ENCODE measurements at places on chromosomes 5 and 9.

- no peak for DNase-seq
Observed at GRCh38 chr9:101585740-101586139, 9.0 kb downstream of the PPP3R2 start.

DNA sequence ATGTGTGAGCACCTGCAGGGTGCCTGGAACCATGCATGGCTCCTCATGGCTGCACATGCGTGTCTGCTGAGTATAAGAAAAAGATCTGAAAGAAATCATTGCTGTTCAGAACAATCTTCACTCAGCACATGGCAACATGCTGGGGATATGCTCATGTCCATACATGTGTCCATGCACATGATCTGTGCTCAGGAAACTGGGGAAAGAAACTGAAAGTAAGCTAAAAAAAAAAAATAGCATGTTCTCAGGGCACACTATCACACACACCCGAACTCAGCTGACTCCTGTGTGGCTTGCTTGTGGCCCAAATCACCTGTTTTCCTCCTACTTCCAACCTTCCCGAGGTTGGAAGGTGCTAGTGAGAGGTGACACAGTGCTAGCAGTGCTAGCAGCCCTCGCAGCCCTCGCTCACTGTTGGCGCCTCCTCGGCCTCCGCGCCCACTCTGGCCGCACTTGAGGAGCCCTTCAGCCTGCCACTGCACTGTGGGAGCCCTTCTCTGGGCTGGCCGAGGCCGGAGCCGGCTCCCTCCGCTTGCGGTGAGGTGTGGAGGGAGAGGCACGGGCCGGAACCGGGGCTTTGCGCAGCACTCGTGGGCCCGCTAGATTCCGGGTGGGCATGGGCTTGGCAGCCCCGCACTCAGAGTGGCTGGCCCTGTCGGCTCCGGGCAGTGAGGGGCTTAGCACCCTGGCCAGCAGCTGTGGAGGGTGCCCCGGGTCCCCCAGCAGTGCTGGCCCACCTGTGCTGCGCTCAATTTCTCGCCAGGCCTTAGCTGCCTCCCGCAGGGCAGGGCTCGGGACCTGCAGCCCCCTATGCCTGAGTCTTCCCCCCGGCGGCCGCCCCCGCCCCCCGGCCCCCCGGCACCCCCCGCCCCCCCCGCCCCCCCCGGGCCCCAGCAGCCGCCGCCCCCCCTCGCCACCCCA lies 76.0 kb downstream of the GADD45G start:
- DNase-seq, result no peak

- DNase-seq, result no peak
Observed at GRCh38 chr5:154164249-154164581, 26.3 kb upstream of the GALNT10 start.

DNA sequence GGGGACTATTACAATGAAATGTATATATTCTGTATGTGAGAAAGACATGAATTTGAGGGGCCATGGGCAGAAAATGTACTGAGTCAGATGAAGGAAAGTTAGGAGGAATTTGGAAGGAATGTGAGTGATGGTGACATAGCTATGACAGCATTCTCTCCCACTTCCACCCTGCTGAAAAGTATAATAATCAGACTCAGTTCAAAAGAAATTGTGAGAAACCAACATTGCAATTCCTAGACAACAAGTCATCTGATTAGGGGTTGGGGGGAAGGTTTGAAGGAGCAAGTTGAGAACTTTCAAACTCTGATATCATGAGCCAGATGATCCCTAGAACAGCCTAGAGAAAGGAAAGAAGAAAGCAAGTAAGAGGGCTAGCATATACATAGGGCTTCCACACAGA lies 370.6 kb downstream of the DMRTA1 start:
- DNase-seq, result peak; percentile 85

GRCh38 chr5:154723740-154724505 lies 31.3 kb upstream of the LARP1 start:
- DNase-seq, result no peak

- no peak for DNase-seq
Observed at GRCh38 chr9:87673446-87674120, 52.3 kb upstream of the CTSL start.

GRCh38 chr9:108953983-108954574 lies 19.9 kb downstream of the ABITRAM start:
- peak; percentile 48 for DNase-seq

DNA sequence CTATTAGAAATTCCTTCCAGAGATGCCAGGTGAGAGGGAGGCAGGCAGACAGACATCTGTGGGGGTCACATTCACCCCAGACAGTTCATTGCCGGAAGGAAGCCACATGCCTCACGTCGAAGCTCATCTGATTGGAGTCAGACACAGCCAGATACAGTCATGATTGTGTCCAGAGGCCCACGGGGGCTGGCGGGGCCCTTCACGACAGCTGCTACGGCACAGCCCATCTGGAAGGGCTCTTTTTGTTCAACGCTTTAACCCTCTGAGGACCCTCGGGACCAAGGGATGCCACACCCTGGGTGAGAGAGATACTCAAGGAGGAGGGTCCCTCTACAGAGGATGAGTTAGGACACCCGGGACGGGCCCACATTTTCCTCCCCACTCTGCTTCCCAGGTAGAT lies 31.9 kb upstream of the GABRP start:
- no peak for DNase-seq

GRCh38 chr9:15529566-15530324 lies 19.0 kb upstream of the PSIP1 start:
- no peak for DNase-seq

- DNase-seq, result peak; percentile 30
Observed at GRCh38 chr5:19555876-19556275, 432.1 kb downstream of the CDH18 start.

DNA sequence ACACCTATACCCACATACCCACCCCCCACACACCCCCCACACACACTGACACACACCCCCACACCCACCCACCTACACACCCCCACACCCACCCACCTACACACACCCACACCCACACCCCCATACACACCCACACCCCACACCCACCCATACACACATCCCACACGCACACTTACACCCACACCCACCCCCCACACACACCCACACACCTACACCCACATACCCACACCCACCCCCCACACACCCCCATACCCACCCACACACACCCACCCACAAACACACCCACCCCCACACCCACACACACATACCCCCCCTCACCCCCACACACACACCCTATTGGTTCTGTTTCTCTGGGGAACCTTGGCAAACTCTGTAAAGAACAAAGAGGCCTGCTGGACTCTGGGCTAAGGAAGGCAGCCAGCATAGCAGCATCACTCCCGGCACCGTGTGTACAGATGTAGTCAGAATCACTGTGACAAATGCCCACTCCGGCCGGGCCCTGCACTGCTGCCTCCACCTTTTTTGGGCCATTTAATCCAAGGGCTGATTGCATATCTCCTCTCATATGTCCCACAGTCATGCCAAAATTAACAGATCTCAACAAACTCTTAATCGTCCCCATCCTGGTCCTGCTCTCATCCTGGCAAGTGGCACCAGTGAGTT lies 42.3 kb downstream of the COL23A1 start:
- DNase-seq, result no peak

DNA sequence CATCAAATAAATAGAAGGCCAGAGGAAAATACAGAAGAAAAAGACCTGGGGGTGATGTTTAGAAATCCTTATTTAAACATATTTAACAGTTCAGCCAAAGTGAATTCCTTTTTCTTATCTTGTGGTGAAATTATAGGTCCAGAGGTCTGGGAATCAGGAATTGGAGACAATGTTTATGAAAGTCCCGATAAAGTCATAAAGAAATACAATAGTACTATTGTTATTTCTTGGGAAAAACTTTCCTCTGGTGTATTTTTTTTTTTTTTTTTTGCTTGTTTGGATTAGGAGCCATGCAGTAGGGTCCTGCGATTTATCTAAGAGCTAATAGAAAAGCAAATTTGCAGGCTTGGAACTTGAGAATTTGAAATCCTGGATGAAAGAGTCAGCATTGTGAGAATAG lies 426 bp downstream of the C7 start:
- no peak for DNase-seq

- DNase-seq, result no peak
Observed at GRCh38 chr5:149386166-149386565, 7.1 kb upstream of the IL17B start.

DNA sequence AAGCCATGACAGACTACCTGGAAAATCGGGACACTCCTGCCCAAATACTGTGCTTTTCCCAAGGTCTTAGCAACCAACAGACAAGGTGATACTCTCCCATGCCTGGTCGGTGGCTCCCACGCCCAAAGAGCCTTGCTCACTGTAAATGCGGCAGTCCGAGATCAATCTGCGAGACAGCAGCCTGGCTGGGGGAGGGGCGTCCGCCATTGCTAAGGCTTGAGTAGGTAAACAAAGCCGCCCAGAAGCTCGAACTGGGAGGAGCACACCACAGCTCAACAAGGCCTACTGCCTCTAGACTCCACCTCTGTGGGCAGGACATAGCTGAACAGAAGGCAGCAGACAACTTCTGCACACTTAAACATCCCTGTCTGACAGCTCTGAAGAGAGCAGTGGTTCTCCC lies 272.1 kb upstream of the CCNG1 start:
- DNase-seq, result no peak

GRCh38 chr5:9020996-9021395 lies 524.9 kb downstream of the SEMA5A start:
- peak; percentile 17 for DNase-seq

DNA sequence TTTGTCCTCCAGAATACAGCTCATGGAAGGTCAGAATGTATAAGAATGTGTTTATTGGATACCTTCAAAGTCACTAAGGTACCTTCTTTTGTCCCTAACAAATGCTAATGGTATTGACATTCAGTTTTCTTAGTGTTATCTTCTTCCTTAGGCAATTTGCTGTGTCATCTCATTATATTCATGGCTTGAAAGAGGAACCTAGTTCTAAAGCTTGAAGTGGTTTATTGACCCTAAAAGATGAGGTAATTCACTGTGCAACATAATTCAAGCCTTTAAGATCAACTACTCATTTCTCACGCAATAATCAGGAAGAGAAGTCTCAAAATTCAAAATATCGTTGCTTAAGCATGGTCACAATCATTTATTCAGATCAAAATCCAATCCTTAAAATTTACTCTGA lies 342.7 kb upstream of the RIOK2 start:
- DNase-seq, result no peak

DNA sequence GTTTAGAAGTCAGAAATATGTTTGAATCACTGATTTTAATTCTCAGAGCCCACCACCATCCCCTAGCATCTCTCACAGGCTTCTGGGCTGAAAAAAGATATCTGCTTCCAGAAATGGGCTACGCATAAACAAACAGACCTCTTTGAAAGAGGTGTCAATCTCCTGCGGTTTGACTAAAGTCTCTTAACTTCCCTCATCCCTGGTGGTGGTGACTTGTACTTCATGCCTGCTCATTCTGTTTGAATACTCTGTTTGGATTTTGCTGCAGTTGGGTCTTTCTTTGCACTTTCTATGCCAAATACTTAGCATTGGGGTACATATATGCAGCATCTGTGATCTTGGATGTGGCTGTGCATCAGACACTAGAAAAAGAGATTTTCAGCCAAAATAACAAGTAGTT lies 157.2 kb upstream of the ATP10B start:
- no peak for DNase-seq

GRCh38 chr5:81290146-81290545 lies 11.2 kb upstream of the ZCCHC9 start:
- DNase-seq, result no peak

- no peak for DNase-seq
Observed at GRCh38 chr5:78367318-78367991, 7.0 kb downstream of the SCAMP1 start.

GRCh38 chr9:22650145-22650544 lies 203.5 kb downstream of the DMRTA1 start:
- DNase-seq, result no peak

GRCh38 chr5:38483805-38484398 lies 72.5 kb downstream of the LIFR start:
- no peak for DNase-seq

DNA sequence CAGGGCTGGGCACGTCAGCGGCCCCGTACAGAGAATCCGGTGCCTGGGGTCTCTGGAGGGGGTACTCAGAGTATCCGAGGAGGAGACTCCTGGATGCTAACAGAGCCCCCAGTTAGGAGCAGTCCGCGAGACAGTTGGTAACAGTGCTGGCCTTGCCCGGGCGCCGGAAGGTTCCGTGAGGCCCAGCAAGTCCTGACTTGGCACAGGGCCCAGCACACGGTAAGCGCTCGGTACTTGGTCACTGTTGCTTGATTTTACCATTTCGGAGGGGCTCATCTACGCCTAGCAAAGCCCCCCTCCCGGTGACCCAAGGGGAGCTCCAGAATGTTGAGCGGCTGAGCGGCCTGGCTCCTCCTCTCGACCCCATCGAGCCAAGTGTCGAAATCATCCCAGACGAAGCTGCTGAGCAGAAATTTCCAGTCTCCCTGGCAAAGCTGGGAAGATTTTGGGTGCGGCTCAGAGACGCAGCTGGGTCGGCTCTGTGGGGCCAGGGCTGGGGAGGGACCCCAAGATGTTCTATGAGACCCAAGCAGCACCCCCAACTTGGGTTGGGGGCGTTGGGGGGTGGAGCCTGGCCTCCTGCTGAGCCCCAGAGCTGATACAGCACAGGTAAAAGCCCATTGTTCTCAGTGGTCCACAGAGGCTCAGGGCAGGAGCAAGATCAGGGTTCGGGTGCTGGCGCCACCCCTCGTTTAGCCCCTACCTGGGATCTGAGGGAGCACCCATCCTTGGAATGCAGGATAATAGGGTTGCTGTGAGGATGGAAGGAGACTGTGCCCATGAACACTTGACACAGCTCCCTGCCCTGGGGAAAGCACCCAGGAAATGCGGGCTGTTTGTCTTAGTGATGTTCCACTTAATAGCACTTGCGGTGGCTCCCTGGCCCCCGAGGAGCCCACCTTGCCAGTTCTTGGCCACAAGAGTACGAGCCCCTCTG lies 137.2 kb downstream of the C9orf50 start:
- DNase-seq, result peak; percentile 94

DNA sequence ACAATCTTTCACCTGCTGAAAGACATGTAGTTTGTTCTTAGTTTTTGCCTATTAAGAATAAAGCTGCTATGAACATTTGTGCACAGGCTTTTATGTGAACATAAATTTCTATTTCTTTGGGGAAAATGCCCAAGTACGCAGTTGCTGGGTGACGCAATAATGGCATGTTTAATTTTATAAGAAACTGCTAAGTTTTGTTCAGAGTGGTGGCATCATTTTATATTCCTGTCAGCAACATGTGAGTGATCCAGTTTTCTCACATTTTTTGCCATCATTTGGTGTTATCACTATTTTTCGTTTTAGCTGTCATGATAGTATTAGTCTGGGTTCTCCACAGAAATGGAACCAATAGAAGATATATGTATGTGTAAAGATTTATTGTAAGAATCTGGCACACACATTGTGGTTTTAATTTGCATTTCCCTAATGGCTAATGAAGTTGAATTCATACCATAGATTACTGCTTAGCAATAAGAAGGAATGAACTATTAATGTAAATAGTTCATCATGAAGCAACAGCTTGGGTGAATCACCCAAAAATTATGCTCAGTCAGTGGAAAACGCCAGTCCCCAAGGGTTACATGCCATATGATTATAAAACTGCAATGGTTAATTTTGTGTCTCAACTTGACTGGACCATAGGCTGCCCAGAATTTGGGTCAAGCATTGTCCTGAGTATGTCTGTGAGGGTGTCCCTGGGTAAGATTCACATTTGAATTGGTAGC lies 358.6 kb downstream of the MSX2 start:
- peak; percentile 20 for DNase-seq

- peak; percentile 79 for DNase-seq
Observed at GRCh38 chr5:169861934-169862333, 118.4 kb downstream of the INSYN2B start.

- DNase-seq, result no peak
Observed at GRCh38 chr9:68705531-68706362, 707 bp downstream of the PIP5K1B start.
